Psoas muscle (tissue), 8 donors: ENCODE measurements at places on chromosomes 16 and 17.

GRCh38 chr16:69709456-69710084, 16.8 kb downstream of the NQO1 start:
- no peak for DNase-seq

GRCh38 chr16:50666658-50667496, 14.2 kb downstream of the SNX20 start:
- no peak for DNase-seq

DNA sequence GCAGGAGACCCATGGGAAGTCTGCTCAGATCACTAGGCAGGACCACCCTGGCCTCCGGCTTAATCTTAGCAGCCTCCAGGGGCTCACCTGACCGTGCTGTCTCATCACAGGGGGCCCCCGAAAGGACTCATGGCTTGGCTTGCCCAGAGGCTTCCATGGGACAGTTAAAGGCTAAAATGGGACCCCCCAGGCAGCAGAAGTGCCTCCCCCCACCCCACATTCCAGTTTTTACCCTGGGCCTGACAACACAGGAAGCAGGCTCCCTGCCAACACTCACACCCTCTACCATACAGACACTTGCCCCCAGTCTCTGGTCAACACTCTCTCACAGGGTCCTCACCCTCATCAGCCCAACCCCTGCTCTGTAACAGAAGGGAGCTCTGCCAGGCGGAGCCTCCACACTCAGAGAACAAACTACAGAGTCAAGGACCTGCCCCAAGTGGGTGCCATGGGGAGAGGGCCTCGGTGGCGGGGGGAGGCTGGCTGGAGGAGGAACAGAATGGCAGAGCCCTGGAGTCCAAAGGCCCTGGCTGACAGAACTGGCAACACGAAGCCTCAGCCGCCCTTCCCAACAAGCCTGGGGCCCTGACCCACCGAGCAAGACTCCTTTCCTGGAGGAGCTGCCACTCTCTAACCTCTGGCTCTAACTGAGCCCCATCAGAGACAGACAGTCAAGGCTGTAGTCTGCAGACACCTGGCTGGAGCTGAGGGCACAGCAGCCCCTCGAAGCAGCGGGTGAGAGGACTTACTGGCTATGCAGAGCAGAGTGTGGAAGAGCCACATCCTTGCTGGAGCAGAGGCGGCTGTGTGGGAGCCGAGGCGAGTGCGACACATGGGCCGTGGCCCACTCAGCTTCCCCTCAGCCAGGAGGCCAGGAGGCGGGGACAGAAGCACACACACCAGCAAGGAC, at the start of gene ITGAE:
ITGAE (minus strand) TSS at position 827 of the 910 bp plus-strand sequence; CDS start at position 783, 44 bp downstream.
- no peak for DNase-seq

GRCh38 chr16:12419151-12419550, 384.5 kb downstream of the CPPED1 start:
- DNase-seq = no peak
